PC-9 (cell line): ENCODE measurements at places on chromosomes 5 and 9.

GRCh38 chr9:87322840-87323635 lies 174.6 kb upstream of the DAPK1 start:
- DNase-seq: no peak
- H3K27ac ChIP-seq: no peak overlapping the region
- no peaks in the 10 kb centered on the region for H3K36me3 ChIP-seq
- no peaks in the 10 kb centered on the region for H3K27me3 ChIP-seq
- peaks cover 8% of the 10 kb centered on the region; the same call in 1 of the 2 replicates for H3K4me1 ChIP-seq
- no peak overlapping the region for H3K4me3 ChIP-seq

DNA sequence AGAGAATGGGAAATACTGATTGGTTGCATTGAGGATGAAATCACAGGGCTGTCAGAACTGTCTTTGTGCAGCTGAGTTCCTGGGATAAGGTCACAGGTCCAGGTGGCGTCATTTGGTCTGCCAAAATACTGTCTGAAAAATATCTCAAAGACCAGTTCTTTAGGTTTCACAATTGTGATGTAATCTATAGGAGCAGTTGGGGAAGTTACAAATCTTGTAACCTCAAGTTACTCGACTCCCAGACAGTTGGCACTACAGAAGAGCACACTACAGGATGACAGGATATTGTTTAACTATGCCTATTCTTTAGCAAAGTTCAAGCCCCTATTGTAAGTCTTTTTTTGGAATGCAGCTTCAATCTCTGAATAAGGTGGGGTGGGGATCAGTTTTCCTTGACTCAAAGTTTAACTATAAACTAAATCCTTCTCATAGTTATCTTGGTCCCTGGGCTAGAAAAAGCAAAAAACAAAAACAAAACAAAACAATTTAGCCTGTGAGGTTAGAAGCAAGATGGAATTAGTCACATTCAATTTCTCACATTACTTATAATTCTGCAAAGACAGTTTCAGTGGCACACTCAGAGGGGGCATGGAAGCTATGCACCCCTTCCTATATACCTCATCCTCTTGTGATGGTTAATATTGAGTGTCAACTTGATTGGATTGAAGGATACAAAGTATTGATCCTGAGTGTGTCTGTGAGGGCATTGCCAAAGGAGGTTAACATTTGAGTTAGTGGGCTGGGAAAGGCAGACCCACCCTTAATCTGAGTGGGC lies 276.0 kb downstream of the AUH start:
- DNase-seq: no peak
- H3K36me3 ChIP-seq: no peaks in the 10 kb centered on the region
- H3K27me3 ChIP-seq: no peaks in the 10 kb centered on the region
- H3K4me3 ChIP-seq: no peak overlapping the region
- H3K27ac ChIP-seq: no peak overlapping the region

DNA sequence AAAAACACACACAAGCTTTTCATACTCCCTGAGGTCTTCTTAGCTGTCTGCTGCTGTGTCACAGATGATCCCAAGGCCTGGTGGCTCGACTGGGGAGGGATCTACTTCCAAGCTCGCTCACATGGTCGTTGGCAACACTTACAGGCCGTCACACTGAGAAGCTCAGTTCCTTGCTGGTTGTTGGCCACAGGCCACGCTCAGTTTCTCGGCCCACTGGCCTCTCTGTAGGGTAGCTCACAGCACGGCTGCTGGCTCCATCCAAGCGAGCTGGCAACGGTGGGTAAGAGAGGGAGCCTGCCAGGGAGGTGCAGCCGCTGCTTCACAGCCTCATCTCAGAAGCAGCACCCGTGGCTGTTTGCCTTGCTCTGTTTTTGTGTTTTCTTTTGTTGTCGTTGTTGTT lies 43.8 kb upstream of the GFPT2 start:
- H3K27ac ChIP-seq: no peak overlapping the region
- no peaks in the 10 kb centered on the region for H3K27me3 ChIP-seq
- no peaks in the 10 kb centered on the region for H3K4me1 ChIP-seq
- H3K4me3 ChIP-seq: no peak overlapping the region
- no peak for DNase-seq

DNA sequence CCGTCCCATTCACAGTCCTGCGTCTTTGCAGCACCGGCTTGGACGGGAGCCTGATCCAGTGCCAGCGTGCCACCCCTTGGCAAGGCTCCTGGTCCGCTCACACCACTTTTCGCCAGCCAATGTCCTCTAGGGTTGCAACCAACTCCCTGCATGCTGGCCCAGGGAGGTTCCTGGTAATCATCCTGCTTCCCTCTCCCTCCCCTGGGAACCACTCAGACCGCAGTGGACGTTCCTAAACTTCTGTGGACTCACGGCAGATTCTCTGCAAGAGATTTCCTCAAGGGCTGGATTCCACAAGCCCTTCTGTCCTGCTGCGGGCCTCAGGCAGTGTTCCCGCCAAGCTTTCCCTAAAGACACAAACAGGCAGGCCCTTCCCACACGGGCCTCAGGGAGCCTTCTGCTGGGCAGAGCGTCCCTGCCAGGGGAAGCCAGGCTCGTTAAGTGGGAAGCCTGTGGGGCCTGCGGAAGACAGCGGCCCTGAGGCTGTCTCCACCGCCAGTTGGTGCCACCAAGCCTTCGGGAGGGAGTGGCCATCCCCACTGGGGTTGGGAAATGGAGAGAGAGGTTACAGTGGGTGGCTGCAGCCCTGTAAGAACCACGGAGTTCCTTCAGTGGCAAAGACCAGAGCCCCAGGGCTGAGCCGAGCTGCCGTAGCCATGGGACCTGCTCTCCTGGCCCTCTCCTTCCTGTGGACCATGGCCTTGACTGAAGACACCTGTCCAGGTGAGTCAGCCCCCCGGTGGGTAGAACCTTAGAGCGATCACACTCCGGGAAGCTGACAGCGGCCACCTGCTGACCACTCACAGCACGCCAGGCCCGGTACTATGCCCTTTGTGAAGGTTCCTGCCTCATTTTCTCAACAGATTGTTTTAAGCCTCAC lies 16.4 kb upstream of the FCN2 start:
- H3K4me1 ChIP-seq: no peaks in the 10 kb centered on the region
- H3K36me3 ChIP-seq: no peaks in the 10 kb centered on the region
- no peak overlapping the region for H3K27ac ChIP-seq
- no peak for DNase-seq
- H3K27me3 ChIP-seq: peaks cover 61% of the 10 kb centered on the region

DNA sequence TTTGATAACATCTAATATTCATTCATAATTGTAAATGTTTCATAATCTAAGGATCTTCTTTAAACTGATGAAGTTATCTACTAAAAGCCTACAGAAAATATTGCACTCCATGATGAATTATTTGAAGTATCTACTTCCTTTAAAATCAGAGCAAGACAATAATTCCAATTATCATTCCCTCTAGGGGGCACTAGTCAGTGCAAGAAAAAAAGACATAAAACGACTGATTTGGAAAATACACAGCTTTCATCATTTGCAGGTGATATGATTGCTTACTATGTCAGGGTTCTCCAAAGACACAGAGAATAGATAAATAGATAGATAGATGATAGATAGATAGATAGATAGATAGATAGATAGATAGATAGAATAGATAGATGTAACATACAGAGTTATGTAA lies 13.5 kb upstream of the GRM6 start:
- no peak overlapping the region for H3K4me3 ChIP-seq
- DNase-seq: no peak
- H3K4me1 ChIP-seq: no peaks in the 10 kb centered on the region
- H3K27me3 ChIP-seq: no peaks in the 10 kb centered on the region

DNA sequence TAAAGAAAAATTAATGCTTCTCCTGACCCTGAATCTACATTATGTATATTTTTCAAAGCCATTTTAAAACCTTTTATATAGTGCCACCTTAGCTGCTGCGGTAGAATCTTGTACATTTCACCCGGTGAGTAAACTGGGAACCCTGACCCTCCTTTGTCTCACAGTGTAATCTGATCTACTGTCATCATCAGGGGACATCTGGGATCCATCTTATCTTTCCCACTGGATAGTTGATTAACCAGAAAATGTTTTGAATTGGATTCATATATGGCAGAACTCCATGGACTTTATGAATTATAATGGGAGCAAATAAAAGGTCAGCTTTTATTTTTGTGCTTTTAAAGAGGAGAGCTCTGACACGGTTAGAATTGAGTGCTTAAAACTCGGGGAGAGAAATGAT lies 95.0 kb downstream of the ADAMTSL1 start:
- H3K36me3 ChIP-seq: no peaks in the 10 kb centered on the region
- H3K27ac ChIP-seq: no peak overlapping the region
- H3K4me1 ChIP-seq: no peaks in the 10 kb centered on the region
- no peak overlapping the region for H3K4me3 ChIP-seq

GRCh38 chr5:67353500-67354450 lies 157.2 kb upstream of the CD180 start:
- DNase-seq: no peak
- no peaks in the 10 kb centered on the region for H3K4me1 ChIP-seq
- no peaks in the 10 kb centered on the region for H3K36me3 ChIP-seq
- no peaks in the 10 kb centered on the region for H3K27me3 ChIP-seq

DNA sequence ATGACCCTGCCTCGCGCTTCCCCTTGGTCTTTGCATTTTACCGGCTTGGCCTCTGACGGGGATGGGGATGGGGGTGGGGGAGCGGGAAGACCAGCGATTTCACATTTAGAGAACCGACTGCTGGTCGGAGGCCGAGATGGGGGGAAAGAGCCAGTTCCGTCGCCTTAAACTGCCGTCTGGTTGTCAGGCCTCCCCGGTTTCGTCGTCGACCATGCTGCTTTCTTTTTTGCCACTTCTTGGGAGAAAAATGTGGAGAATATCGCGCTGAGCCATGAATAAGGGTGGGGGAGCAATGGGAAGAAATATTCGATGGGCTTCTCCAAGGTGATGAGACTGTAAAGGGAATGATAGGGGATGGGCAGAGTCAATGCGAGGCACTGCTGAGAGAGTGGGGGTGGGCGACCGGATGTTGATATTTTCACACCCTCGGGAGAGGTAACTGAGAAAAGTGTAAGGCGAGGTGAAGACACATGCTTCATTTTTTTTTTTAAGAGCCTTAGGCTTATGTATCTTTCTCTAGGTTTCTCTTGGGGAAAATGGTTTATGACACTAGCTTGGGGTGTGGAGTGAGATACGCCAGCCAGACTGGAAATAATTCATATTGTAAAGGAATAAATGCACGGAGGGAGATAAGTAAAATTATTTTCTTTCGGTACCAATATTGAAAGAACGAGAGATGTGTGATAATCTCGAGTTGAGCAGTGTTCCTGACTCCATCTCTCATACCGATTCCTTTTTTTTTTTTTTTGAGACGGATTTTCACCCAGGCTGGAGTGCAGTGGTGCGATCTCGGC lies 1.1 kb downstream of the KIF2A start:
- peak; percentile 13 for DNase-seq
- H3K4me1 ChIP-seq: 0 out of 2 replicates have a peak, but pooled peaks cover 7% of the 10 kb centered on the region
- H3K36me3 ChIP-seq: peaks cover 11% of the 10 kb centered on the region; the same call in 1 of the 2 replicates
- peak overlapping the region; percentile 91 for H3K4me3 ChIP-seq

DNA sequence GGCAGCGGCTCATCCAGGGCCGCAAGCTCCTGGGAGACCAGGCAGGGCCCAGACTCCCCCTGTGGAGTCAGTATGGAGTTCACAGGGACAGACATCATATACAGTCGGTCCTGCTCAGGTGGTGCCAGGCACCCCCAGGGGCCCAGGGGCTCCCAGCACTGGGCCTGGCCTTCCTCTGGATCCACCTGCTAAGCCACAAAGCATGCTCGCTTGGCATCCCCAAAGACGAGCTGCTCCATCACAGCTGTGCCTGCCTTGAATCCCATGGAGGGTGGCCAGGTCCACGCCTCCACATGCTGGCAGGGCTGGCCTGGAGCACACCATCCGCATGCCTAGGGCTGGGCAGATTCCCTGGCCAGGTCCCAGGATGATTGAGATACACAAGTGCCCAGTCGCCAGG lies 4.6 kb downstream of the BICD2 start:
- no peak overlapping the region for H3K27ac ChIP-seq
- no peak for DNase-seq
- H3K27me3 ChIP-seq: no peaks in the 10 kb centered on the region
- peaks cover 8% of the 10 kb centered on the region; the same call in 1 of the 2 replicates for H3K4me1 ChIP-seq
- no peak overlapping the region for H3K4me3 ChIP-seq

DNA sequence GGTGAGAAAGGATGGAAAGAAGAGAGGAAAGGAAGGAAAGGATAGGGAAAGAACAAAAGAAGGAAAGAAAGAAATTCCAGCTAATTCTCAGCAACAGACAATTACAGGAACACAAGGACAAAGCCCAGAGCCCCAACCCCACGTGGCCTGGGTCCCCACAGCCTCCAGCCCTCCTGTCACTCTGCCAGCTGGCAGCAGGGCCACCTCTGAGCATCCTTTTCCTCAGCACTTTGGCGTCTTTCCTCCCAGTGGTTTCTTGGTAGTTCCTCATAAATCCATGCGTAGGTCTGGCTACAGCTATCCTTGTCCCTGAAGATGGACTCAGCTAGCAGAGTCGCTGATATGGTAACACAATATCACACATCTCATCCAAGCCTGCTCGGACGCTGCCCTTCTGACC lies 28.3 kb downstream of the ADAMTS2 start:
- no peak overlapping the region for H3K27ac ChIP-seq
- no peak overlapping the region for H3K4me3 ChIP-seq
- DNase-seq: no peak
- H3K36me3 ChIP-seq: no peaks in the 10 kb centered on the region
- no peaks in the 10 kb centered on the region for H3K4me1 ChIP-seq

- no peaks in the 10 kb centered on the region for H3K4me1 ChIP-seq
- DNase-seq: no peak
- H3K27me3 ChIP-seq: no peaks in the 10 kb centered on the region
These were observed 372.5 kb downstream of the ARHGEF28 start for GRCh38 chr5:73998489-73998888.

GRCh38 chr9:89631384-89631783 lies 26.6 kb downstream of the GADD45G start:
- H3K27ac ChIP-seq: no peak overlapping the region
- H3K4me3 ChIP-seq: no peak overlapping the region
- no peaks in the 10 kb centered on the region for H3K36me3 ChIP-seq

- no peak overlapping the region for H3K4me3 ChIP-seq
- no peaks in the 10 kb centered on the region for H3K27me3 ChIP-seq
- H3K27ac ChIP-seq: no peak overlapping the region
- H3K4me1 ChIP-seq: no peaks in the 10 kb centered on the region
- no peaks in the 10 kb centered on the region for H3K36me3 ChIP-seq
- no peak for DNase-seq
These were observed 56.1 kb upstream of the TAS2R1 start for GRCh38 chr5:9686216-9686615.

GRCh38 chr5:160618286-160618685 lies 196.6 kb downstream of the PTTG1 start:
- peaks cover 5% of the 10 kb centered on the region; the same call in 1 of the 2 replicates for H3K27me3 ChIP-seq
- H3K4me1 ChIP-seq: no peaks in the 10 kb centered on the region
- H3K4me3 ChIP-seq: no peak overlapping the region
